Tibial artery (tissue), 4 donors: ENCODE measurements at places on chromosomes 7 and 10.

- peak; percentile 48 for DNase-seq
Observed at GRCh38 chr10:46308666-46309450, 22.1 kb downstream of the ANTXRL start.

DNA sequence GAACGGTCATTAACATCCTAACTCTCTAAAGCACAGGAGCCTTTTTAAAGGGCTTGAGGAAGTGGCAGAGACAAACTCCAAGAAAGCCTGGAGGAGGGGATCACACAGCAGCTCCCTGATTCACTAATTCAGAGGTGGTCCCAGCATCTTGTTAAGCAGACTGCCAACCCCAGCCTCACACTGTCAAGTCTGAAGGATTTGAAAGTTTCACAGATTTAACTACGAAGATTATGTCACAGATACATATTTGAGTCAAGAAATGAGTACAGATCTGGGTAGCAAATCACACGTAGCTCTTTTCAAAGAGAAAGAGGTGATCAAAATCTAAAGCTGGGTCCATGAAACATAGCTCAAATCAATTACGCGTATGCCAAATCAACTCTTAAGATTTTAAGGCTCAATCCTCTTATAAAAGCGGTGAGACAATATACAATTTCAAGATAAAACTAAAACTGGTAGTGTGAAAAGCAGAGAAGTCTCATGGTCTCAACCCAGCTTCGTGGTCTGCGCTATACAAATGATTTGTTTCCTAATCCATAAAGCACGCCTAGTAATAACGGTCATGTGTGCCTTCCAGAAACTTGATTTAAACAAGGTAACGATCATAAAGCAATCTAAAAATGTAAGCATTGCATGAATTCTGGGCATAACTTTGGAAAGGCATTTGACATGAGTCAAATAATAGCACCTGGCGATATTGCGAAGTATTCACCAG, 229.9 kb upstream of the MKLN1 start:
- DNase-seq, result no peak

DNA sequence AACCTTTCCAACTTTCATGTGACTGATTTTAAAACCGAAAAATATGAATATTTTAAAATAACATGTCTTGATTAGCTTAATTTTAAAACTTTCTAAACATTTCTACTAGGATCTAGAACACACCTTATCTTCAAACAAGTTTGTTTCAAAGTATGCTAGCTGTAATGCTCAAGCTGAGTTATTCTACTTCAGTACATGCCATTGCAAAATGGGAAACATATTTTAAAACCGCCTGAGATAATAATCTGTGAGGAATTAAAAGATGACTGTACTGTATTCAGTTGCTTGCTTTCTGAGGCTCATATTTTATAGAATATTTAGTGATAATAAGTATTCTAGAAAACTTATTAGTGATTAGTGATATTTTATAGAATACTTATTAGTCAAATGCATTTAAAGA, 99.6 kb downstream of the LMBR1 start:
- no peak for DNase-seq

DNA sequence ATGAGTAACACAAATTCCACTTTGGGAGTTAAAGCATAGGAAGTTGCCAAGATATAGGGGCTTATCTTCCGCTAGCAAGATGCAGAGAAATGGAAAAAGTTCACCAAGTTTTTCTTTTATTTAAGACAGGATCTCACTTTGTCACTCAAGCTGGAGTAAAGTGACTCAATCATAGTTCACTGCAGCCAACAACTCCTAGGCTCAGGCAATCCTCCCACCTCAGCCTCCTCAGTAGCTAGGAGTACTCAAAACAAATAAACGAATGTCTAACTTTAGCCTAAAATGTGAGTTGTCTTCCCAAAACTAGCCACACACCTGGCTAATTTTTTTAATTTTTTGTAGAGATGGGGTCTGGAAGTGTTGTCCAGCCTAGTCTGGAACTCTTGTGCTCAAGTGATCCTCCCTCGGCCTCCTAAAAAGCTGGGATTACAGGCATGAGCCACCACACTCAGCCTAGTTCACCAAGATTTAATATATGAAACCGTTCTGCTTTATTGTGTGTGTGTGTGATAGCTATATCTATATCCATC, 9.9 kb downstream of the VIM start:
- DNase-seq, result no peak

- DNase-seq, result no peak
Observed at GRCh38 chr10:22219308-22219707, 1.5 kb upstream of the EBLN1 start.

- DNase-seq, result no peak
Observed at GRCh38 chr10:132133449-132134240, 53.1 kb upstream of the DPYSL4 start.

DNA sequence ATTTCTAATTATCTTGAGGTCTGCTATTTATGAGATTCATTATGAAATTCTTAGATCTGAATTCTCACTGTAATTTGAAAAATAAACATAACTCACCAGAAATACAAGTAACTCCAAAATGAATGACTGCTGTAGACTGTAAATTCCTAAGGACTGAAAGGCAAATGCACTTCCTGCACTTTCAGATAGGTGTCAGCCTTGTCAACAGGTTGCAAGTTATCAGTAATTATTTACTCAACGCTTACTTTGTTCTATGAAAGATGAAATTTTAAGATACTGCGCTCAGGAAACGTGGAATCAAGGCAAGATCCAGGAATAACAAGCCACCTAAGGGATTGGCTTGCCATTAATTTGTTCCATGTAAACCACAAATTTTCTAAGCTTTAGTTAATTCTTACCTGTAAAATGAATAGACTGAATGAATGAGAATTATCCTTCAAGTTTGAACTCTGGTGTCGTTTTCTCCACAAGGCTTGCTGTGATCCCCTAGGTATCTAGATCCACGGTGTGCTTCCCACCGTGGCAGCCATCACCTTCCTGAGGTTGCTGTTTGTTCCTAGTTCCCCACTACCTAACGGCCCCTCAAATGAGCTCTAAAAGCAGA, 12.6 kb downstream of the DHX32 start:
- DNase-seq, result no peak

- DNase-seq, result no peak
Observed at GRCh38 chr7:4607311-4607729, 74.8 kb upstream of the FOXK1 start.

DNA sequence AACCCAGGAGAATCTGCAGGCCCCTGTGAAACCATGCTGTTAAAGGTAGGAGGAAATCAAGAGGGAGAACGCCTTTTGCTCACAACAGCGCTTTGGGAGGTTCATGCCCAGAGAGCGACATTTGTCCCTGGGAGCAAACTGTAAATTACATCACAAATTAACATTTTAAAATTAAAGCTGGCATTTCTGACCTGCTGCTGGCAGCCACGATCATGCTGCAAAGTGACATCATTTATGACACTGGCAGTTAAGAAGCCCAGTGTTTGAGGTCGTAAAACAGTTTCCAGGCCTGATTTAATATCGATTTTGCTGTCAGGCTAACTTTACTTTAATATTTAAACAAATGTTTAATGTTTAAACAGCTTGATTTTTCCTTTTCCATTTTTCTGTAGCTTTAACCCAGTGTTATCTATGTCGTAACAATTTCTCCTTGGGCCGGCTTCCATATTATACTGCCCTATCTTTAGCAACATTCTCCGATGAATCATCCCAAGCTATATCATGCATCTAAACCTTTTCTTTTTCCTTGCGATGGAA, 86.5 kb upstream of the NPVF start:
- DNase-seq, result no peak

- no peak for DNase-seq
Observed at GRCh38 chr7:102320601-102321350, 34.1 kb downstream of the SH2B2 start.

DNA sequence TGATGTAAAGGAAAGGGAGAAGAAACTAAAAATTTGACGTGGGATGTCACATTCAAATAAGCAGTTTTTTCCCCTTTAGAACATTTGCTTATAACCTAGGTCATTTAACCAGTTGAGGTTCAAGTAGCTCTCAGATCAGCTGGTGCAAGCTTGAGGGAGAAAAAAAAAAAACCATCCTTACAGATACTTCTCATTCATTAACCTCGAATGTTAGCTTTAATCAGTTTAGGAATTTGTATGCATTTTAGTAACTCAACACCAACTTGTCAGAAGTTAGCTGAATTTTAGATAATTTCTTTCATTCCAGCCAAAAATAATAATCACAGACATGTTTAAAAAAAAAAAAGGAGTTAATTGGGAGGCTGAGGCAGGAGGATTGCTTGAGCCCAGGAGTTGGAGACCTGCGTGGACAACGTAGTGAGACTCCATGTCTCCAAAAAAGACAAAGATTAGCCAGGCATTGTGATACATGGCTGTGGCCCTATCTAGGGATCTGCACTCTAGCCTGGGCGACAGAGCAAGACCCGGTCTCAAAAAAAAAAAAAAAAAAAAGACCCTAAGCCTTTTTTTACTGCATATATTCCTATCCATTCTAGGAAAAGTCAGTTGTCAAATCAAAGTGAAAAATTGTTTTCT, 46.2 kb downstream of the BMPR1A start:
- DNase-seq, result no peak

DNA sequence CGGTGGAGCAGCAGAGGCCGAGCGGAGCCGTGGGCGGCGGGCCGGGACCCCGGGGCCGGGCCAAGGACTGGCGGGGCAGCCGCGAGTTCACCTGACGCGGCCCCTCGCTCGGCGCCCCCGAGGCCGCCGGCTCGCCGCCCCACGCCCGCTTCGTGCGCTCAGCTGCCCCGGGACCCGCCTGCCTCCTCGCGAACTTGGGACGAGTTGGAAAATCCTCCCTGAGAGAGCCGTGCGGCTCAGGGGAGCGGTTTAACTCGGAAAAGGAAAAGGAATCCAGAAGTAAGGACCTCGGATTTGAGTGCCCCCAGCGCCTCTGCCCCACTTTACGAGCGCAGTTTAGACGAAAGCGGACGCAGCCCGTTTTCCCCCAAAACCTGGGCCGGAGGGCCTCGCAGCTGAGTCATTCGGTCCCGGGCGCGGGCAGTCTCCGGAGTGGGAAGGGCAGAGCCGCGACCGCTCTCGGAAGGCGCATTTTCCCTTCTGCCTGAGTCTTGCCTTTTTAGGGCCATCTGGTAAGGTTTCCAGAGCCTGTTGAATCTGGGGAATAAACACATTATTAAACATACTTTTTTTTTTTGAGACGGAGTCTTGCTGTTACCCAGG, 744 bp downstream of the CREM start:
- peak; percentile 83 for DNase-seq

GRCh38 chr10:124092860-124093773, at the start of gene CHST15:
Gene CHST15, minus strand, starts transcription at chr10:124093598. Its CDS starts 47,386 bp downstream, at chr10:124046212.
- DNase-seq, result peak; percentile 53

GRCh38 chr7:50908628-50909290, 126.1 kb upstream of the GRB10 start:
- no peak for DNase-seq

GRCh38 chr10:102118867-102119266, 1.3 kb downstream of the LDB1 start:
- DNase-seq, result peak; percentile 80

DNA sequence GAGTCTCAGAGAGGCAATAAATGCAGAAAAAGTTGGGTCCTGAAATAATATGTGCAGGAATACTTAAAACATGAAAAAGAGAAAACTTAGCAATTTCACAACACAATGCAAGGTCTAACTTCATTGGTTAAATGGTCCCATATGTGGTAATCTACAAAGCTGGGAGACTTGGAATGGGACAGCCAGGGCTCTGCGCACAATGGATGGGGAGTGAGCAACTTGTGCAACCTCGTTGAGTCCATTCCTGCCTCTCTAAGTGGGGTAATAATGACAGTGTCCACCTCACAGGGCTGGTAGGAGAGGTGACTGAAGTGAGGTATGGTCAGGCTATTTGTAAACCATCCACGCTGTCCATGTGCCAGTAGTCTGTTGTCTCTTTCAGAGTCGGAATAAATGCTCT, 11.8 kb upstream of the EMX2 start:
- no peak for DNase-seq

DNA sequence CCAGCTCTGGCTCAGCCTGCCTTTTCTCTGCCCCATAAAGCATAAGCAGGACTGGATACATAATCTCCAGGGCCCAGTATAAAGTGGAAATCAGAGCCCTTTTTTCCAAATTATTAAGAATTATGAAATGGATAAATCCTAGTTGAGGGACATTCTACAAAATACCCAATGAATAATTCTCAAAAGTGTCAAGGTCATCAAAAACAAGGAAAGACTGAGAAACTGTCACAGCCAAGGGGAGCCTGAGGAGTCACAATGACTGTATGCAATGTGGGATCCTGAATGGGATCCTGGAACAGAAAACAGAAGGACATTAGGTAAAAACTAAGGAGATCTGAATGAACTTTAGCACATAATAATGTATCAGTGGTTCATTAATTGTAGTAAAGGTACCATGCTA, 4.8 kb upstream of the UNC5B start:
- no peak for DNase-seq

- DNase-seq, result peak; percentile 20
Observed at GRCh38 chr10:79038841-79039201, 29.9 kb upstream of the ZMIZ1 start.

DNA sequence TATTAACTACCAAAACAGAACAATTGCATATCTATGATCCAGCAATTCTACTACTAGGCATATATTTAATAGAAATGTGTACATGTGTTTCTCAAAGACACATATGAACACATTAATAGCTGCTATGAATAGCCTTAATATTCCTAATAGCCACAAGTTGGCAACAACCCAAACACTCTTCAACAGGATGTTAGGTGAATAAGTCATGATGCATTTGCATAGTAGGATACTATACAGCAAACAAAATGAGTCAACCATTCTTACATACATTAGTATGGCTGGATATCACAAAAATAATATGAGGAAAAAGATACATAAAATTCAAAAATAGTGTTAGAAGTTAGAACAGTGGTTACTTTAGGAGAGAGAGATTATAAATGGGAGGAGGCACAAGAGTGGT, 26.8 kb upstream of the ZNF746 start:
- DNase-seq, result no peak

GRCh38 chr10:3647074-3647473, 137.9 kb downstream of the KLF6 start:
- no peak for DNase-seq

- DNase-seq, result no peak
Observed at GRCh38 chr10:95831515-95831914, 75.6 kb downstream of the ENTPD1 start.

DNA sequence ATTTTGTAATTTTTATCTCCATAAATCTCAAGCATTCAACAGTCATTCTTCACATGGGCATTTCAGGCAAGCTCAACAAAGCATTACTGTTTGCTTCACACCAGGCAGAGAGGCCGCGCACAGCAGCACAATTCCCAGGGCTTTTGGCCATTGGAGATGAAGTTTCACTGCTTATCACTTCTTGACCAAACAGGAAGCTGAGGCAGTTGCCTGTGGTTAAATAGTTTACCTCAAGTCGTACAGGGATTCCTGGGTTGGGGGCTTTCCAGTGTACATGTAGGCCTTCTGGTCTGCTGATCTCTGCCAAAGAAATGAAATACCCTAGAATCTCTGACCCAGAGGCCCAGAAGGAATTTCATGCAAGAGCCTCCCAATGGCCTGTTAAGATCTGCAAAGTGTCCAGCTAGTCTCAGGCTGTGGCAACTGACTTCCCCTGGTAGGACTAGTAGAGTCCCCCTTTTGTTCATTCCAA, 11.2 kb upstream of the PRDX3 start:
- DNase-seq, result no peak

DNA sequence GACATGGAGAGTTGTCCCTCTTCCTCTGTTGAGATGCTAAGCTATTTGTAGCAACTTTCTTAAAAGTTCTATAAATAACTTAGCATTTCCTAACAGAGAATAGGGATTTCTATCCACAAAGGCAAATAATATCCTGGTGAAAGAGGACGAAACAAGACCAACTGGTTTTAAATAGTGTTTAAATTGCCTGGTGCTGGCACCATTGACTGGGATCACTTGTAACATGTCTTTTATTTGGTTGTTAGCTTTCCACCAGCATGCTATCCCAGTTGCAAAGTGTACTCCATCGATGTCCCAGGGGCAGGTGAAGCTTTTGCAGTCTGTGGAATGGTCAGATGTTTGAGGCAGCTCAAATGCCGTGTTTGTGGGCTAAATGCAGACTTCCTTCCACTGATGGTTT, 3.7 kb downstream of the SUFU start:
- no peak for DNase-seq
